WTC11 (cell line): ENCODE measurements at places on chromosomes 2 and 18.

DNA sequence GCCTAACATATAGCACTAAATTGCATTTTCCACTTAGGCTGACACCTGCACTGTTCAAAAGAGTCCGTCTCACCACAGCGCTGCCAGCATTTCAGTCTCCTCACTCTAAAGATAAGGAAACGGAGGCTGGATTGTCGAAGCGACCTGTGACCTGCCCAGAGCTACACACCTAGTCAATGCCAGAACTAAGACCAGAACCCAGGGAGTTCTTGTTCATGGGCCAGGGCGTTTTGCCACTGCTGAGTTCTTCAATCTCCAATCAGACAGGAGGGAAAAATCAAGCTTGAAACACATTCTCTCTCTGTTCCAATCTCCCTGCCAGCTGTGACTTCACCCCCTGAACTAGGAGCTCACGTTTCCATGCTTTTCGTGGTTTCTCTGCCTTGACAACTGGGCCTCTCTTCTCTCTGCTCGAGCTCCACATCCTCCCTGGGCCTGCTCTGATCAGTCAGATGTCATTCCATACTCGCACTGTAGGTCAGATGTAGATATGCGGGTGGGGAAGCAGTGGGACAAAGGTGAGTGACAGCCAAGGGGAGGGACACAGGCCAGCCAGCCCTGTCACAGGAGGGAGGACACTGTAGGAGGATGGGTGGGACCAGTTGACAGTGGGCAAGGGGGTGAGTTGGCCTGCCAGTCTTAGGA lies 221.1 kb upstream of the SMAD2 start:
- no peak for DNase-seq

DNA sequence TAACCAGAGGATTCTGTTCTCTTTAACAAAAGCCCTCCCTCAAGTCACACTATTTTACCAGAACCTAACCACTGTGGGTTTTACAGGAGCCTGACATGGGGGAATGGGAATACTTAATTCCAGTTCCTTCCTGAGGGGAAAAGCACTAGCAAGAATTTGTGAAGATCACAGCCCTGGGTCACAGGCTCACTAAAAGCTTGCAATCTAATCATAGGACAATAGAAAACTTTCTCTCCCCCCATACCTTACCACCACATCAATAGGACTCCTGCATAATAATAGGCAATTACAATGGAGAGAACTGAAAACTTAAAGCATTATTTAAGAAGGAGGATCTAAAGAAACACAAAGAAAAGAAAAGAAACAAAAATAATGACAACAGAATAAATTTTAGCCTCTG lies 225.8 kb upstream of the ZNF804A start:
- DNase-seq: no peak

DNA sequence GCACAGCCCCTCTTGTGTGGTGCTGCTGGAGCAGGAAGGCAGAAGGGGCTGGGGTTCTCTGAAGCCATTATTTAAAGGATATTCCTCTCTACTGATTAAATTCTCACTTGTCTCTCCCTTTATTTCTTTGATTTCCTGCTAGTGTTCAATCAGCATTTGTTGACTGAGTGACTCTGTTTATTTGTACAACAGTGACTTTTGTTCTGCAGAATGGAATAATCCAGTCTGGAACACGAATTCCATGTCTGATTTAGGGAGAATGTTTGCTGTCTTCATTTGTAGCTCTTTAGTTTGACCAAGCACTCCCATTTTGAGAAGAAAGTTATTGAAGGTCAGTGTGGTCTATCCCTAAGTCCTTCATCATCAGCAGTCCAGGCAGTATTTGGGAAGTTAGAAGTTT lies 141.2 kb downstream of the SETBP1 start:
- no peak for DNase-seq

DNA sequence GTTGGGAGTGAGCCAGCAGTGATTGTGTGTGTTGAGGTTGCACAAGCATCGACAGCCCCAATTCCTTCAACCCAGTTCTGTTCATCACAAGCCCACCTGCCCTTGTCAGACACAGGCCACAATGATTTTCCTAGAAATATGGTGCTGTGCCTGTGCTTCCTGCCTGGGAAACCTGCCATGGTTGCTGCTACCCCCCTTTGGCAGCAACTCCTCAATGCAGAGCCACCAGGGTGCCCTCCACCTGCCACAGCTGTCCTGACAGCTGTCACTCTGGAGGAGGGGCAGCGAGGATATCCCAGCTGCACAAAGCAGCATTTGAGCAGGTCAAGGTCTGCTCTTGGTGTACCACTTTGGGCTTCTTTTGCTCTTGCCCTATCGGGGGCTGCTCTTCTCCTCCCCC lies 27.1 kb downstream of the SMIM21 start:
- DNase-seq: no peak

DNA sequence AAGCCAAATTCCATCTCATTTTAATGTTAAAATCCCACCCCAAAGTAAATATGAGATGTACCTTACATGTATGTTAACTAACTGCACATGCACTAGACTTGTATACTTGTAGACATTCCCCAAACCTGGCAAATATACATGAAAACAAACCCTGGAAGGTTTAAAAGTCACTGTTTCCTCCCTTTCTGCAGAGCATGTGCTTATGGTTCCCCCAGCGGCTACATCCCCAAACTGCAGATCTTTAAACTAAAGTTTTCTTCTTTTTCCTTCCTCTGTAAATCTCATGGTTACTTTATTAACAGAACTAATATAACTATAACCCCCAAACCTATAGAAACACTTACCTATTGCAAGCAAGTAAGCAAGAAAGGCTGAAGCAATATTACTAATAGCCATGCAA lies 731.5 kb downstream of the LRP1B start:
- peak; percentile 20 for DNase-seq

- no peak for DNase-seq
Observed at GRCh38 chr18:12296457-12296856, 11.6 kb upstream of the TUBB6 start.

DNA sequence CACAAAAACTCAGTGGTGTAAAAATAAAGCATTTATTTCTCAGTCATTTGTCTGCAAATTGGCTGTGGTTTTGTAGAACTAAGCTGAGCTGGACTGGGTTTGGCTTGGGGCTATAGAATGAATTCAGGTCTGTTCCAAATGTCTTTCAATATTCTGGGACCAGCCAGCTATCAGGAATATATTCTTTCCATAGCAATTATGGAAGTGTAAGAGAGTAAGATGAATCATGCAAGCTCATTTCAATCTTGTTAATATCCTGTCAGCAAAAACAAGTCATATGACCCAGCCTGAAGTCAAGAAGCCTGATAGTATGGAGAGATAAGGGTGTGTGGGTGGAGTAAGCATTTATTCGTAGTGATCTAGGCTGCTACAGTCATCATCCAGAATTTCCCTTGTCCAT lies 481.0 kb upstream of the CDH2 start:
- DNase-seq: no peak

- no peak for DNase-seq
Observed at GRCh38 chr2:99066075-99066958, 75.2 kb upstream of the C2orf15 start.

DNA sequence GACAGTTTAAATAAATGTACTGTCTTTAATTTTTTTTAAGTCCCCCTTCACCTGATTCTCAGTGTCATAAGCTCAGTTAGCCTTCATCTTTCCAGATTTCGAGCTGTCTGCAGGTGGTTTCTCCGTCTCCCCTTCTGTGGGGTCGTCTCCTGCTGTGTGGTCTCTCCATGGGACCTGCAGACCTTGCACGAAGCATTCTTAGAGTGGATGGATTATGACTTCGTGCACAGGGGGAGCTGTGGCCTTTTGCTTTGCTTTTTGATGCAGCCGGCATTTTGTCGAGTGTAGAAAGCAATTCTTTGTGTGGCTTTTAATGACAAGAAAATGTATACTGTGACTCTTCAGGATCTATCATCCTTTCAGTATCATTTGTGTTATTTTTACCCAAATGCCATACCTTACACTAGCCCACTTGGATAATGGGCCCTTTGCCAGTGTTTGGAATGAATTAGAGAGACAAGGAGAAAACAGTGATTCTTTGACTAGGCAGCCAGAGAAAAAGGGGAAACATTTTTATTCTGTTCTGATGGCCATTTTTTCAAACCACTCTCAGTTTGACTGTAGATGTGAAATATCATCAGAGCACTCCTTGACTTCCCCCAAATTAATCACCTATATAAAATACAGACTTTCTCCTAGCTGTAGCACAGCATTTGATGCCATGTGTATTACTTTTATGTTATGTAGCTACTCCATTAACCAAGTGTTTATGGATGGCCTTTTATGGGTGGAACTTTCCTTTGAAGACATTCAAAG lies 54.3 kb downstream of the ITGA6 start:
- DNase-seq: no peak

DNA sequence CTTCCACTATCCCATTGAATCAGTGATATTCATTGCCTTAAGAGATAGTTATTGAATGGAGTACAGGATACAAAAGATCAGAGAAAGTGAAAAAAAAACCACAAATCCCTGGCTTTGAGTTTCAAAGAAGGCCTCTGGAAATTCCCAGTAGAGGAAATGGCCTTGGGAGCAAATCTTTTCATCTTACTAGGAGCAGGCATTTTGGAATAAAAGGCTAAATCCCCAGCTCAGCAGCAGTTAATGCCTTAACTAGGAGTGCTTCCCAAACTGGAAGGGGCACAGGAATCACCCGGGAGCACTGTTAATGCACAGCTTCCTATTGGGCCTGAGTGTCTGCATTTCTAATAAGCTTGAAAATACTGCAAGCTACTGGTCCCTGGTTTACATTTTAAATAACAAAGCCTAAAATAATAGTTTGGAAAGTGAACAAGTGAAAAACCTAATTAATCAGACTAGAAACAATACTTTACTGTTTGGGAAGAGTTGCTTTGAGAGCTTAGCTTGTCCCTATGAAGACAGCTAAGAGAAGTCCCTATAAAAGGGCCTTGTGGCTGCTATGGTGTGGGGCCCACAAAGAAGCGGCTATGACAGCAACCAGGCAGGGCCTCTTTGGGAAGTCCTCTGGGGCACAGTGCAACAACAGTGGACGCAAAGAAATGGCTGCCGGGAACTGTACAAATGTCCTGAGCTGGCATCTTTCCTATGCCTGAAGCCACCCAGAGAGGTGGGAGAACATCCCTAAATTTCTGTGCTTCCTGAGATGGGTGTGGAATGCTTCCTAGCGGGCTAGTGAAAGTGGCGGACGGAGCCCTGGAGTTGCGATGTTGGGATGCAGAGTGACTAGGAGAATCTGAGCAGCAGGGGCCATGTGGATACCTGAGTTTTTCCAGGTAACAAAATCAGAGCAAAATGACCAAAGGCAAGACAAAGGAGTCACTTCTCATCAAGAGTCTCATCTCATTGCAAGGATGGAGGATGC lies 117.1 kb upstream of the KLHL14 start:
- peak; percentile 13 for DNase-seq

- DNase-seq: no peak
Observed at GRCh38 chr2:237278568-237278967, 135.4 kb downstream of the COL6A3 start.

DNA sequence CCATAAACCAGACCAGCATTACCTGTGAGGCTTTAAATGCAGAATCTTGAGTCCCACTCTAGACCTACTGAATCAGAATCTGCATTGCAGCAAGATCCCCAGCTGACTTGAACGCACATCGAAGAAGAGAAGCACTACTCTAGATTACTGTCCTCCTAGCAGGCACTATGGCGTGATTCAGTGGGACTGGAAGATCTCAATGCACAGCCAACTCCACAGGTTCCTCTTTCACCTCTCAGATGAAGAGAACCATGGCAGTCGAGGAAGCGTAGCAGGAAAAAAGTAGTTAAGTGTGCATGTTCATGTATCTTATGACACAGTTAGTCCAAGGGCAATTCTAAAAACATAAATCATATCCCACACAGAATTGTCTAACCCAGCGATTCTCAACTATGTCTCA lies 97.4 kb downstream of the STK39 start:
- no peak for DNase-seq

- no peak for DNase-seq
Observed at GRCh38 chr18:74299746-74300145, 8.0 kb upstream of the CYB5A start.

DNA sequence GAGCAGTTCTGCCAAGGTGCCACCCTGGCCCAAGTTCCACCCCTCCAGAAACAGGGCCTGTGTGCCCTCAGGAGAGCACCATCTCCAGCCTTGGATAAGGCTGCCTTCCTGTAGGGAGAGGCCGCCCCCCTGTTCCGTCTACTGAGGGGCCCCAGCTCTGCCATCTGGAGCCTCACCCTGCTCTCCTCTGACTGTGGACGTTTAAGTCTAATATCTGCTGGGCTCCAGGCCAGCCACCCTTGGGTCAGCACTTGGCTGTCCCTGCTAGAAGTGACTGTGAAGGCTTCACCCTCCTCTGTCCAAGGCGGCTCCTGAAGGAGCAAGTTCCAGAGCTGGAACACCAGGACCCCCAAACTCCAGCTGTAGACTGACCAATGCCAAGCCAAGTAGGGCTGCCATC lies 26.3 kb downstream of the RHOB start:
- no peak for DNase-seq

- DNase-seq: no peak
Observed at GRCh38 chr2:8529706-8530277, 152.1 kb upstream of the ID2 start.

- DNase-seq: peak; percentile 88
Observed at GRCh38 chr2:126886211-126886915, 12.3 kb upstream of the TEX51 start.

- DNase-seq: no peak
Observed at GRCh38 chr2:51581636-51582267, 549.8 kb upstream of the NRXN1 start.

GRCh38 chr18:27666016-27666415 lies 480.9 kb upstream of the CHST9 start:
- no peak for DNase-seq

GRCh38 chr2:99734236-99734635 lies 244.4 kb upstream of the REV1 start:
- DNase-seq: no peak

GRCh38 chr2:66574701-66575624 lies 140.0 kb downstream of the MEIS1 start:
- peak; percentile 79 for DNase-seq

DNA sequence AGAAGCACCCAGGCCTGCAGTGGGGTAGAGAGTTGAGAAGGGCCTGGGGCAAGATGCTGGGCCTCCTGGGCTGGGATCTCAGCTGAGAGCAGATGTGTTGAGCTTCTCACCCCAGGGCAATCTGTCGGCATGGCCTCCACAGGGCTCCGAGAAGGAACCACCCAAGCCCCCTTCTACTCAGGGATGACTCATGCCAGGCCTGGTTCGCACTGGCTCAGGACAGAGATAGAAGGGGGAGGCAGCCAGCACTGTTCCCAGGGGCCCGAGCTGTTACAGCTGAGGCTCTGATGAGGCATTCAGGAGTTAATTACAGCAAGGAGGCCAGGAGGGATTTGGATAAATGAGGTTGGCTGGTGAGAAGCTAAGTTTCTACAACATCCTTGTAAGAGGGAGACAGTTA lies 62.5 kb downstream of the CENPO start:
- DNase-seq: no peak

- DNase-seq: no peak
Observed at GRCh38 chr2:109210431-109211200, 81.6 kb downstream of the SH3RF3 start.
